ENCODE measurements at places on chromosomes 6 and 20.
A peak's percentile ranks its signal among the peaks of the same experiment; 100 is the strongest.

- no peak for DNase-seq
Observed at GRCh38 chr20:42959996-42960395, 229.7 kb downstream of the PTPRT start.

- peak; percentile 51 for DNase-seq
Observed at GRCh38 chr6:35694462-35694861, 5.7 kb upstream of the FKBP5 start.

DNA sequence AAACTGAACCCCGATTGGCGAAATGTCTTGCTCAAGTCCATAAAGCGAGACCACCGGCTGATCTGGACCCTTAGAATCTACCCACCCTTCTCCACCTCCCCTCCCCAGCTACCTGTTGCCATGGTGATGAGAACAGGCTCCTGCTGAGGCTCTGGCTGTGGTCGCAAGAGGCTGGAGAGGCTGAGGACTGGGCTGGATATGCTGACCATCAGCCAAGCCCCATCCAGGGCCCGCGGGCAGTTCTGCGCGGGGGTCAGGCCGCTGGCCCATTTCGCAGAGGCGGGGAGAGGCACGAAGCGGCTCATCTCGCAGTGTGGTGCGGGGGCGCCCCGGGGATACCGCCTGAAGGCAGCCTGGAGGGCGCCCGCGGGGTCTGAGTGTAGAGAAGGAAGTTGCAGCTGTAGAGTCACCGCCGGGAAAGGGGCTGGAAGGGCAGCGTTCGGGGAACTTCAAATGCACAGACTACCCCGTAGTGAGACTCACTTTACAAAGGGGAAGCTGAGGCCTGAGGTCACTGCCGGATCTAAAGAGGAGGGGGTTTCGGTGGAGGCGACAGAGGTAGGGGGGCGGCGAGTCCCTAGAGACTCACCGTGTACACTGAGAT, 671 bp downstream of the TAPBP start:
- DNase-seq: peak; percentile 50

- no peak for DNase-seq
Observed at GRCh38 chr20:17661121-17661744, 20.8 kb downstream of the RRBP1 start.

GRCh38 chr20:32610472-32611218, 25.5 kb upstream of the NOL4L start:
- DNase-seq: no peak

DNA sequence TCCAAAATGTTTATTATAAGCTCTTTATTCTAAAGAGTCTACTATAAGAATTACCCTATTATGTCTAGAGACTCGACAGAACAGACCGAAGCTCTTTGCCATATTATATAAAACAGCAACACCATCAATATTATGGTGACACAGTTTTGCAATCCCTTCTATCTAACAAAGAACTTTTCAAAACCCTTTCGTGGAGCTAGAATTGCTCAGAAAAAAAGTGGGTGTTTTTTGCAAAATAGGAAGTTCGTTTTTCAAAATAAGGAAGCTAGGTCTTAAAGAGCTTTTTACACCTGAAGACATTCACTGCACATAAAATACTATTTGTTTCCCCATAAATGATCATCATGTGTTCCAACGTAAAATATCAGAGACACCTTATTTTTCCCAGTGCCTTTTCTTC, 240.0 kb downstream of the FOXC1 start:
- no peak for DNase-seq

- no peak for DNase-seq
Observed at GRCh38 chr6:159203304-159204005, 34.3 kb downstream of the FNDC1 start.

DNA sequence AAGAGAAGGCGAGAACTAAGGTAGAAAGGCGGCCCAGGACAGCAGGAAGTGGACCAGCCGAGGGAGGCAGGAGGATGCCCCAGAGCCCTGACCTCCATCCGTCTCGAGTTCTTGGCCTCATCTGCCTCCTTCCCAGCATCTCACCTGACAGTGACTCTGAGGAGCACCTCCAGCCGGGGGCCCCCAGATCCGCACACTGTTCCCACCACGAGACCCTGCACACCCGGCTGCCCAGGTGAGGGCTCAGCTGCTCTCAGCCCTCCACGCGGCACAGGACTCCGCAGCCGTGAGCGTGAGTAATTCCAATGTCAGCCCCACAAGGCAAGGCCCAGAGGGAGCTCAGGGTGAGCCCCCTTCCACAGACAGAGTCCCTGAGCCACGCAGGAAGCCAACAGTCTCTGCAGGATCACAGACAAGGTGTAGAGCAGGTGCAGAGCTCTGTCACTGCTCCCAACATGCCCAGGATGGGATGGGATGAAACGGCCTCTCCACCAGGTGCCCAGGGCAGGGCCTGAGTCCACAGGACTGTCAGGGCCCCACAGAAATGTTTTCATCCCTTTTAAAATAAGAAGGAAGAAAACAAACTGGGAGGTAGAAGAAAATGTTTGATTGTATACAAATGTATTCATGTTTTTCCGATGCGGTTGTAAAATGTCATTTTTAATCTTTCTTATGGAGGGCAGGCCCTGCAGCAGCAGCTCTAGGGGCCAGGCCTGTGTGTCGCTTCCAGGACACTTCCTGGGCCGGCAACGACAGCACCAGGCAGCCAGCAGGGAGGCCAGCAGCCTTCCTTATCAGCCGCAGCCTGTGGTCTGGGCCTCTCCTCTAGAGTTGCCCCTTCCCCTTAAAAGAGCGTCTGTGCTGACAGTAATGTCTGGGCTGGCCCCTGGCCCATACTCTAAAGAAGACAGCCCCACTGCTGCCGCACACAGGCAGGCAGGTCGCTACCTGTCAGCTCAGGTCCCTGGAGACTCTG, 66.9 kb downstream of the DLL1 start:
- DNase-seq: peak; percentile 7

DNA sequence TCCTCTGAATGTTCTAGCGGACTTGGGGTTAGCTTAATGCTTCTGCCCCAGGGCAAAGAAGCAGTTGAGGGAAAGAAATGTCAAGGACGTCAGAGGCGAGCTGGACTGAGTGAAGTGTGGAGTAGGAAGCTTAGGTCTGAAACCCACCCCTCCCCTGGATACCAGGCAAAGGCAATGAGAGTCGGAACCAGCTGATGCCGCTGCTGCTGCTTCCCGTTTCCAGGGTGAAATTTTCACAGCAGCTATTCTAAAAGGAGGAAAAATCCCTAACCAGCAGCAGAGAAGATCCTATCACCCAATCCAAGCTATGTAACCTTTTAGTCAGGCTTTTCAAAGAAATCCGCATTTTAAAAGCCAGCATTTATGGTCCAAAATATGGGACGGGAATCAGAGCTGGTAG, 564.3 kb downstream of the LMBRD1 start:
- no peak for DNase-seq

DNA sequence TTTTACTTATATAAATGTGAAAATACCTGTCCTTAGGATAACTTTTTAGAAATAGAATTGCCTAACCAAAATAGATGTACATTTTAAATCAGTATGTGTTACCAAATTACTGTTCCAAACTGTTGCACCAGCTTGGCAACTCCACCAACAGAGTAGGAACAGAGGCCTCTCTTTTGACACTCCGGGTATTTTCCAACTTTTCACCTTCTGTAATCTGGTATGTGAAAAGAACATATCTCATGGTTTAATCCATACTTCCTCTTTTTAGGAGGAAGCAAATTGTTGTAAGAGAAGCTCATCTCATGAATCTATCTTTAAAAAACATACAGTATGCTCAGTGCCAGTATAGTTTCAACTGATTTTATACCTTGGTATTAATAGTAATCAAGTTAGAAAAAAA, 24.9 kb downstream of the RNF144B start:
- DNase-seq: no peak

DNA sequence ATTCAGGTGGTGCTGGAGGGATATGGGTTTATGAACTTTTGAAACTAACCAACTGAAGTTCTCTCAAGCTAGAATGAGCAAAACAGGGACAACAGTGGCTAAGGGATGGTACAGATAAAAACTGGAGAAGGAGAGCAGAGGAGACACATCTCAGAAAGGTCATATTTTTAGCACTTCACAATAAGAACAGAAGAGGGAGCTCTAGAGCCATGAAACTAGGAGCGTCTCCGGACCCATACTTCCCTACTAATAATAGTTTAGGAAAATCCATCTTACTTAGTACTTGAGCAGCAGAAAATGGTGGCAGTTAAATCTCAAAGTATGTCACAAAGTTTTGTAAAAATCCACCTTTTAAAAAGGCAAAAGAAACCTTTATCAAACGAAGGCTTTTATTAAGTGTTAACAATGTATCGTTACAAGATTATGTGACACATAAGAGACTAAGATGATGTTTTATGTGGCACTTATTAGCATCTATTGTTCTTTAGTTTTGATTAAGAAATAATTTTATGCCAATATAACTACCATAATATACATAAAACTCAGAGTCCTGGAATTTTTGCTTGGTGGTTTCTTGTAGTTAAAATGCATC, 278.6 kb downstream of the TBC1D32 start:
- DNase-seq: peak; percentile 87

- DNase-seq: no peak
Observed at GRCh38 chr6:39296745-39297640, 17.2 kb downstream of the KCNK17 start.

GRCh38 chr20:45407067-45407745, 883 bp upstream of the DBNDD2 start:
- no peak for DNase-seq

DNA sequence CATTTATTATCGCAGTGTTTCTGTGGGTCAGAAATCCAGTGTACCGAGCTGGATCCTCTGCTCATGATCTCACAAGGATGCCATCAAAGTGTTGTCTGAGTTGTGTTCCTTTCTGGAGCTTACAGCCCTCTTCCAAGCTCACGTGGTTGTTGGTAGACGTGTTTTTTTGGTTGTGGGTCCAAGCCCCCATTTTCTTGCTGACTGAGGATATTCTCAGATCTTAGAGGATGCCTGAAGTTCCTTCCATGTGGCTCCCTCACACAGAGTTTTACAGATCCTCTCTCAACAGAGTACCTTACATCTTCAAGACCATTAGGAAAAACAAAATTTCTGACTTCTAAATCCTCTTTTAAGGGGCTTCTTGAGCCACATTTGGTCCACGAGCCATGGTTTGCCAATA, 78.1 kb downstream of the TINAG start:
- DNase-seq: no peak

DNA sequence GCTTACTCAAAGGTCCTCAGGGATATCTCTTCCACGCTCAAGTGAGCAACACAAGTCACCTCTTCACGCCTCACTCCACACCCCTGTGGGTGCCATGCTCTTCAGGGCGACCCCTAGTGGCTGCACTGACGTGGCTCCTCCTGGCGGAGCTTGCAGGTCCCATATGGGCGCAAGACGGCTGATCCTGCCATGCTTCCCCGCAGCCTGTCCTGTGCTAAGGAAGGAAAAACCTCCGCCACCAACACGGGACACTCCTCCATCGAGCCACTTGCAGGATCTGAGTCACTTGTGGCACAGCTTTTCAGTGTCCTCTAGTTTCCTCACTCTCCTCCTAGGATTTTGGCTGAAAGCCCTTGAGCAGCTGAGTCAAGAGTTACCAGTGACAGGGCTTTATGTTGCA, 90.7 kb downstream of the KHDC1L start:
- DNase-seq: peak; percentile 56

DNA sequence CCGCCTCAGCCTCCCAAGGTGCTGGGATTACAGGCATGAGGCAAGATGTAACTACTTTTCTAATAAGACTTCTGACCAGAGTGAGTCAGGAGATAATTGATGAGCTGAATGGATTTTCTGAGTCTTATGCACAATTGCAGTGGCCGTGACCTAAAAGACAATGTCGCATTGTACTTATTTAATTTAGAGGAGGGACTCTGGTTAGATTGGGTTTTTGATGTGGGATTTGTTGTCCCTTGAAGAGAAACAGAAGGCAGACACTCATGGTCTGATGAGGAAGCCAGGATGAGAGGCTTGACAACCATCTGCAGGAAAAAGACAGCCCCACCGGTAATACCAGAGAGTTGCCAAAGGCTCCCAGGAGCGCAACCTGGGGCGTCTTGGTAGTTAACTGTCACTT, 68.0 kb downstream of the ISM1 start:
- DNase-seq: no peak

DNA sequence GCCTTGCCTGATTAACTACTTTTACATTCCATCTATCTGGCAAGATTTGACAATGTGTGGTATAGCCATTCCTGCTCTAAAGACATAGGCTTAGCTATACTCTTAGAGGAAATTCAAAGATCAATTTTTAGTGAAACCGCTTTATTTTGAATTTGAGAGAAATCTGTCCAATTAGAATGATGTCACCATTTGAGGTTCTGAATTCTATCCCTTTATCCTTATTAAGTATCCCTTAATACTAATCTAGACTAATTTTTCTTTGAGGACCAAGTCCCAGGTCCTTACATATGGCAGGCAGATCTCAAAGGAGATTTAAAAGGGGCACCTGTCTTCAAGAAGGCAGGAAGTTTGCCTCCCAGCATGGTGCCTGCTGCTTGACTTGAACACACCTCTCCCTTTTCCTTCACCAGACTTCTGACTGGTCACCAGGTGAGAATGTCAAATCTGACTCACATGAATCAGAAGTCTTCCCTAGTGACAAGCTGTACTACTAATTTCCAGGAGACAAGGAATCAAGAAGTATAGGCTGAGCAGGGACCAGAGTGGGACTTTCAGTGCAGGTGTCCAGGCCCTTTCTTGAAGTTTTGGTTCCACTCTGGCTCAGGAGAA, 15.0 kb upstream of the MRAP2 start:
- peak; percentile 80 for DNase-seq

DNA sequence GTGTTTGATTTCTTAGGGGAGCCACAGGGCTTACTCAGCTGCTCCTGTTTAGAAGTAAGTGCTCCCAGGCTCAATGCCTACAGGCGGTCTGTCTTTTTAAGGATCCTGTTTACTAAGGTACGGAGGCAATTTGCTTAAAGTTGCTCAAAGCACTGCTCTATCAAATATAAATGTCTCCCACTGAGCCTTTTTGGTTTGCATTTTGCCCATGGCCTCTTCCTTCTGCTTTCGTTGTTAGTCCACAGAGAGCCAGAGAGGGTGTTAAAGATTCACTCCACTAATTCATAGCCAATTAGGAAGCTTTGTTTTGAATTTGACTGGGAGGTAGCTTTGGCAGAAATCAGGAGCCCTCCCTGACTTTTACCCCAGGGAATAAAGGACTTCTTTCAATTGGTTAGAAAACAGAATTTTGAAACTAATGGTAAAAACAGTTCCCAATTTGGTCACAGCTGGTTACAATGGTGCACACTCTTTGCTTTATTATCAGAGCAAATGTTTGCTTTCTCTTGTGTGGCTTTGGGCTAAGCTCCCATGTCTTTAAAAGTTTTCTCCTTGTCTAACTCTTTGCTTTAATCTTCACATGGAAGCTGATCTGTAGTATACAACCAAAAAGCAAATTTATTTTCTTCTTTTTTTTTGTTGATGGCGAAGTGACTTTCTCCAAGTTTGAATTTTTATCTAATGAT, 126.2 kb downstream of the IMPG1 start:
- no peak for DNase-seq

GRCh38 chr6:130159956-130160355, 62.8 kb downstream of the SAMD3 start:
- no peak for DNase-seq

- no peak for DNase-seq
Observed at GRCh38 chr20:48608756-48609155, 219.0 kb downstream of the PREX1 start.

Measured in trophoblast cell (in vitro differentiated cells and primary cell).